CD4-positive, alpha-beta T cell (primary cell): ENCODE measurements at places on chromosomes 6 and 20.

GRCh38 chr6:2979819-2980464, 8.6 kb upstream of the SERPINB6 start:
- H3K4me1 ChIP-seq: no peaks in the 10 kb centered on the region
- H3K27me3 ChIP-seq: peaks cover 4% of the 10 kb centered on the region
- no peak overlapping the region for H3K27ac ChIP-seq
- no peak overlapping the region for H3K4me3 ChIP-seq
- DNase-seq: no peak
- H3K36me3 ChIP-seq: no peaks in the 10 kb centered on the region

DNA sequence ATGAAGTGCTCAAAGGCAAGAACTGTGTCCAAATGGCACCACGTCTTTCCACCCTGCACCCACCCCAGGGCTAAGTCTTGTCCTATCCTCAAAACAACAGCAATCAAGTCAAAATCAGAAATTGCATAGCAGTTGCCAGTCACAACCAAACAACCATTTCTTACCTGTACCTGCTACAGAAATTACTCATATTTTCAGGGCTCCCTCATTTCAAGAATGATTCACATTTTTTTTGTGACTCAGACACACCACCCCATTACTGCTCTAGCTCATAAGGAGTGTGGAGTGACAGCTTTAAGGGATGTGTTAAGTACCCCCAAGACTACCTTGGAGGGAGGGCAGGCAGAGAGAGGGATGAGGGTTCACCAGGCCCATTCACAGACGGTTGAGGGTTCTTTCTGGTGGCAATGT, 111.7 kb downstream of the TRERF1 start:
- H3K4me1 ChIP-seq: peaks cover 18% of the 10 kb centered on the region
- H3K4me3 ChIP-seq: no peak overlapping the region
- no peak for DNase-seq
- no peak overlapping the region for H3K27ac ChIP-seq
- H3K27me3 ChIP-seq: no peaks in the 10 kb centered on the region

GRCh38 chr6:155894758-155895157, 439.1 kb upstream of the NOX3 start:
- H3K27ac ChIP-seq: no peak overlapping the region
- H3K36me3 ChIP-seq: no peaks in the 10 kb centered on the region
- no peak for DNase-seq
- no peaks in the 10 kb centered on the region for H3K4me1 ChIP-seq
- H3K27me3 ChIP-seq: no peaks in the 10 kb centered on the region
- no peak overlapping the region for H3K4me3 ChIP-seq

GRCh38 chr6:47202644-47203205, 107.0 kb downstream of the TNFRSF21 start:
- no peak overlapping the region for H3K4me3 ChIP-seq
- DNase-seq: no peak
- no peaks in the 10 kb centered on the region for H3K4me1 ChIP-seq

DNA sequence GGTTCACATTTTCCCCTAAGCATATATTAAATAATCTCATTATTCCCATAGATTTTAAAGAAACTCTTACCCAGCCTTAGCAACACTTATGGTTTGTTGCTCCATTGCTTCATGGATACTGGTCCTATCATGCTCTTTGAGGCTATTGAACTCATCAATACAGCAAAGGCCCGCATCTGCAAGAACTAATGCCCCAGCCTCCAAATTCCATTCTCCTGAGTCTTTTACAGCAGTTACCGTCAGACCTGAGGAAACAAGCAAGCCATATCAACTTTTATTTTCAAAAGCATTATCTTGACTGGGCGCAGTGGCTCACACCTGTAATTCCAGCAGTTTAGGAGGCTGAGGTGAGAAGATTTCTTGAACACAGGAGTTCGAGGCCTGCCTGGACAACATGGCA, 37.7 kb upstream of the ASF1A start:
- H3K4me3 ChIP-seq: no peak overlapping the region
- H3K27ac ChIP-seq: no peak overlapping the region
- H3K4me1 ChIP-seq: peaks cover 2% of the 10 kb centered on the region
- H3K36me3 ChIP-seq: peaks cover 10% of the 10 kb centered on the region
- DNase-seq: no peak

DNA sequence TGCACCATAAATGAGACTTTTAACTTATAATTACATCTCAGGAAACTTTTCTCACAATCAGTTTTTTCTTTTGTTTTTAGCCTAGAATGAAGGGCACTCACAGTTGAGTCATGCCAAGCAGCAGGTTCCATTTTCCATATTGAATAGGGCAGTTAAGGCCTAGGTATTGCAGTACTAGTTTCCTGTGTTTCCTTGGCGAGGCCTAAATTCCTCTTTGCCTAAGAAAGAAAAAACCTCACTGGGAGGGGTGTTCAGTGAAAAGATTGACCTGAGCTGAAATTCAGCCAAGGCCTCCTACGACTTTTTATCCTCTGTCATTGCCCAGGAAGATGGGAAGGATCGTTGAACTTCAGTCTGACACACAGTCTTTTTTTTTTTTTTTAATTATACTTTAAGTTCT, 85.5 kb downstream of the IMPG1 start:
- H3K27me3 ChIP-seq: no peaks in the 10 kb centered on the region
- H3K36me3 ChIP-seq: no peaks in the 10 kb centered on the region
- no peak for DNase-seq
- no peaks in the 10 kb centered on the region for H3K4me1 ChIP-seq
- no peak overlapping the region for H3K27ac ChIP-seq

GRCh38 chr6:24932832-24933231, 2.9 kb downstream of the RIPOR2 start:
- H3K4me1 ChIP-seq: peaks cover 31% of the 10 kb centered on the region
- DNase-seq: no peak
- peaks cover 55% of the 10 kb centered on the region for H3K36me3 ChIP-seq
